Vagina (tissue), 2 donors: ENCODE measurements at places on chromosomes 1 and 21.

GRCh38 chr1:31607360-31607759, 10.1 kb upstream of the HCRTR1 start:
- DNase-seq = no peak

DNA sequence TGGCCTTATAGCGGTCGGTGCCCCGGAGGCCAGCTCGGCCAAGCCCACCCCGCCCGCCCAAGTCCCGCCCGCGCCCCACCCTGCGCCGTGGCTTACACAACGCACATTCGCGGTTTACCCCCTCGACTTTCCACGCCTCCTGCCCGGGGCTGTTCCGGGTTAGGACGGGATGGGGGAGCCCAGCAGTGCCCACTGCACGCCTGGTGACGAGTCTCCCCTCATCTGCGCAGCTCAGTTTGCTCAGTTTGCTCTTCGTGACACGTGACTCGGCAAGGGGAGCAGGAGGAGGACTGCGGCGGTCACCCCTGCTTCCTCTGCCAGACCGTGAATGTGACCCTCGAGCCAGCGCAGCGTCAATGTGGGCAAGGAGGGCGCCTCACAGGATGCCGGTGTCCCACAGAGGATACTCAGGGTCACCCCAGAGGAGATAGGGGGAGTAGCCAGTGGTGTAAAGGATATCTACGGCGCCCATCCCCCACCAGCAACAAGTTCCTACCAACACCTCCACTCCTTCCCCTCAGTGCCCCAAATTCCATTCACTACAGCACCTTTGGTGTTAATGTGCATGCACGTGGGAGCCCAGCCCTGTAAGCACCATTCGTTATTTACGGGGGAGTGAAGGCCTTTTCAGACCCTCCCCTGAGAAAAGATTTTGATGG, 350 bp upstream of the S100A6 start:
- DNase-seq = no peak

DNA sequence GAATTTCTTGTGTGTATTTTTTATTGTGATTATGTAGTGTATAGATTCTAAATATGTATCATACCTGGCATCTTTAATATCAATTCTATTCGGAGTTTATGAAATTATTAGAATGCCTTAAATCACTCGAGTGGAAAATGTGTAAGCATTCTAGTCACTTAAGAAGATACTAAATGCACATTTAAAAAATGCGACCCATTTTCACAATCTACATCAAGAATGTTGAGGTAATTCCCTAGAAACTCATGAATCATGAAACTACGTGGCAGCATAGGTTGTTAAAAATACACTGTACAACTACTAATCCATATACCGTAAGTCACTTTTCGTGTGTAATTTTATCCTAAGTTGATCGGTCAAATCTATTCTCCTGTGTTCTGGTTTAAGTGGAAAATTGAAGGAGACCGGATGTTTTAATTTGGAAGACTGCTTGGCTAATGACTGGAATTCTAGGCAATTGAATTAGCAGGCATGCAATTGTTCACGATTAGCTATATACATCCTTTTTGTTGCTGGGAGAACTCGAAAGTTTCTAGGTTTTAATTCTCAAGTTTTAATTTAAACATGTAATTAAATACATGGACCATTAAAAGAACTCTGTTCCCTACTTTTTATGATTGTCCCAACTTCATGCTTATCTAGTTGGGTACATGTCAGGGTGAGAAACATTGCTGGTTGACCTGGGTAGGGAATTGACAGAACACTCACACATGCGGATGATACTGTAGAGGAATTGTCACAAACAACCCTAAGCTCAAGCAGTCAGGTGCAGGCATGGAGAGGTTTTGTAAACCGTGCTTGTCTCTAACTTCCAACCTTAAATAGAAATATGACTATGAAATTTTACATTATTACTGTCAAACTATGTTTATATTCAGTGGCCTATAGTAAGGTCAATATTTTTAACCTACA, 6.6 kb downstream of the ZBTB18 start:
- no peak for DNase-seq

DNA sequence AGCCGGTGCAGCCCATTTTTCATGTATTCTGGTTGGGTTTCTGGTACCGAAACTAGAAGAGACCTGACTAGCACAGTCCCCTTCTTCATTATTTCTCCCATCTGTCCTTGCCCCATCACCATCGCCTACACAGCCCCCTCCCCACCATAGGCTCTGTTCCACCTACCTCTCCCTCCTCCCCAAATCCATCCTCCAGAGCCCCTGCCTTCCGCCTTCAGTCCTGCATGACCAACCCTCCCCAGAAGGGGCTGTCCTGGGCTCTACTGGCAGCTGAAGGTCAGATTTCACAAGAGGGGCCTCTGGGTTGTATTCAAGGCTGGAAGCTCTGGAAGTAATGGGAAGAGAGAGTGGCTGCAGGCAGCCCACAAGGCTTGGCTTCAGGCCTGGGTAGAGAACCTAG, 55.2 kb downstream of the SDC3 start:
- no peak for DNase-seq

GRCh38 chr1:106753066-106753465, 303.4 kb upstream of the PRMT6 start:
- DNase-seq = no peak

DNA sequence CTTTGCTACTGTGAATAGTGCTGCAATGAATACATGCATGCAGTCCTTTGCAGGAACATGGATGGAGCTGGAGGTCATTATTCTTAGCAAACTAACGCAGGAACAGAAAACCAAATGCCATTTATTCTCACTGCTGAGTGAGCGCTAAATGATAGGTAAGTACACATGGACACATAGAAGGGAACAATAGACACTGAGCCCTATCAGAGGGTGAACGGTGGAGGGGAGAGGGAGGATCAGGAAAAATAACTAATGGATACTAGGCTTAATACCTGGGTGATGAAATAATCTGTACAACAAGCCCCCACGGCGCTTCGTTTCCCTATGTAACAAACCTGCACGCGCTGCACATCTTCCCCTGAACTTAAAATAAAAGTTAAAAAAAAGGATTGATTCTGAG, 8.9 kb downstream of the NIBAN1 start:
- DNase-seq = no peak

DNA sequence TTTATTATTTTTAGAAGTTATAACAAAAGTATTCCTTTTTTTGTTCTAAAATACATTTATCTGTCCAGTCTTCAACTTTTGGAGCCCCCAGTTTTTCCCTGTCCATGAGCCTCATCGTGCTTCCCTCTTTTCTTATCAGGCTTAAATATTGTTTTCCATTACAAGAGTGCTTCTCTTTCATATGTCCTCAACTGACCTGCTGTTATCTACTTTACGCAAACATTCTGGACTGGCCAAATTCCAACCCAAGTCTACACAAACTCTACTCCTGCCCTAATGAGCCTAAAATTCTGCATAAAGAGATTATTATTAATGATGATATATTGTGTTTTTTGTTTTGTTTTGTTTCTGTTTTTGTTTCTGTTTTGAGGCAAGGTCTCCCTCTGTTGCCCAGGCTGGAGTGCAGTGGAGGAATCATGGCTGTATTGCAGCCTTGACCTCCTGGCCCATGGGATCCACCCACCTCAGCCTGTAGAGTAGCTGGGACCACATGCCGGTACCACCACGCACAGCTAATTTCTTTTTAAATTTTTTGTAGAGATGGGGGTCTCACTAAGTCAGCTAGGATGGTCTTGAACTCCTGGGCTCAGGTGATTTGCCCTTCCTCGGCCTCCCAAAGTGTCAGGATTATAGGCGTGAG, 318.8 kb upstream of the NEGR1 start:
- no peak for DNase-seq

- DNase-seq = no peak
Measured at GRCh38 chr1:109923946-109924275, 13.3 kb downstream of the CSF1 start.

DNA sequence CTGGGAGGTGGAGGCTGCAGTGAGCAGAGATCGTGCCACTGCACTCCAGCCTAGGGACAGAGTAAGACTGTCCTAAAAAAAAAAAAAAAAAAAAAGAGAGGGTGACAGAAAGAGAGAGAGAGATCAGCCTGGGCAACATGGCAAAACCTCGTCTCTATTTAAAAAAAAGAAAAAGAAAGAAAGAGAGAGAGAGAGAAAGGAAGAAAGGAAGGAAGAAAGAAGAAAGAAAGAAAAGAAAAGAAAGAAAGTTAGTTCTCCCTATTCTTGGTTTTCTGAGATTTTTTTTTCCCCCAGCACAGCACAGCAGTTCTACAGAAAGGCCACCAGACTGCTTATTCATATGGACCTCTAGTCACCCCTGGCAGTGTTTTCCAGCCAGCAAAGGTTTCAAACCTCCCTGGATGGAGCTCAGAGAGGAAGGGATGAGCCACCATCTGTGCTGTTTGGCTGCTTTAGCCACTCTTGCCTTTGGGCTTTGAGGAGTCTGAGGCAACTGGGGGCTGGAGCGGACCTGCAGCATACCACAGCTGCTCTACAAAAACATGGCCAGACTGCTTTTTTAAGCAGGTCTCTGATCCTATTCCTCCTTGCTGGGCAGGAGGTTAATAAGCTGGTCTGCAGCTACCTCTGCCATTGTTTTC, 10.6 kb downstream of the S100A6 start:
- no peak for DNase-seq

- DNase-seq = peak; percentile 93
Measured at GRCh38 chr1:45687754-45688740, at the start of gene TMEM69. Gene TMEM69, plus strand, starts transcription at chr1:45688181. Its CDS starts 2,888 bp downstream, at chr1:45691069.

GRCh38 chr1:203296460-203297073, 8.8 kb upstream of the BTG2 start:
- no peak for DNase-seq

- DNase-seq = no peak
Measured at GRCh38 chr1:181151378-181152326, 63.2 kb downstream of the IER5 start.

DNA sequence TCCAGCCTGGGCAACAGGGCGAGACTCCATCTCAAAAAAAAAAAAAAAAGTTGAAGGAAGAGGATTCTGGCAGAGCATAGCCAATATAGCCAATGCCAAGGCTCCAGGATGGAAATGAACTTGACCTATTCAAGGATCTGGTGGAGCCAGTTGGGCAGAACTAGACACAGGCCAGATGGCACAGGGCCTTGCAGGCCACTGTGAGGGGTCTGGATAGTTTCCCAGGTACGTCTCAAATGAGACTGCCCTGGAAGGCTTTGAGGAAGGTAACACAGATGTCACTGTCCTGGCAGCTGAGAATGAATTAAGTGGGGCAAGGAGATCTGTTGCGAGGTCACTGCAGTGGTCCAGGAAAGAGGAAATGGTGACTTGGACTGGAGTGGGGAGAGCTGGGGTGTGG, 12.0 kb upstream of the ARHGEF19 start:
- DNase-seq = no peak

- DNase-seq = no peak
Measured at GRCh38 chr1:60974524-60975372, 107.6 kb upstream of the NFIA start.

DNA sequence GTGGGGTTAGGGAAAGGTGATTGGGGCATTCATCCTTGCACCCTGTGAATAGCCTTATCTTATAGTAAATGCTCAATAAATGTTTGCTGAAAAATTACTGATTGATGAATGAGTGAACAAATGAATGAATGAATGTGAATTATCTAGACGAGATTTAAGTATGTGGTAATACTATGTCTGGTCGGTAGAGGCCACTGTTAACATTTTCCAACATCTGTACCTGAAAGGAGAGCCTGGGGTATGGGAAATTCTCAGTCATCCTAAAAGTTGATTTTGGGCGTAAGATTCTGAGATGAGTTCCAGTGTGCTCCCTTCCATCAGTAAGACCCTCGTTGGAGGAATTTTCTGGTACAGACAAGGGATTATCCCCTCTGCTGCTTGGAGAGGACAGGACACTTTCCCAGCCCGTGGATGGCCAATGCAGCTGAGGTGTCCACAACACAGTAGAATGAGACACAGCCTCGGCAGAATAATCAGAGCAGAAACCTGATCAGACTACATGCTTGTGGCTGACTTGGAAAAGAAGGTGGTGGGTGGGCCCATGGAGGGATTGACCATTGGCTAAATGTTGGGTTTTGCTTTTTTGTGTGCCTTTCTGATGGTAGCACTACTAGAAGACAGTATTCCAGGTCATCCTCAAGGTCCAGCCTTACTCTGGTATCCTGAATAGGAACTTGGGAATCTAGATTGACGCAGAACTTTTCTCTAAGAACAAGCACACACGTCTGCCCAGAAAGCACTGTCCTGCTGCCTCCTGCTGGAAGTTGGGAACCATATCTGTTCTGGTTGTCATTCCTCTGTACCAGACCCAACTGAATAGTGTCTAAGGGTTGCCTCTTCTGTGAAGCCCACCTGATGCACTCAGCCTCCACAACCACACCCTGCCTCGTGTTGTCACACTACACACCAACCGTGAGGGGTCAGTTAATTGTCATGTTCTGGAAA, 262.0 kb downstream of the TNR start:
- DNase-seq = no peak

- no peak for DNase-seq
Measured at GRCh38 chr1:41361495-41362356, 492 bp downstream of the FOXO6 start.
